Fibroblast of skin of left biceps (primary cell): ENCODE measurements at places on chromosomes 1 and 21.

DNA sequence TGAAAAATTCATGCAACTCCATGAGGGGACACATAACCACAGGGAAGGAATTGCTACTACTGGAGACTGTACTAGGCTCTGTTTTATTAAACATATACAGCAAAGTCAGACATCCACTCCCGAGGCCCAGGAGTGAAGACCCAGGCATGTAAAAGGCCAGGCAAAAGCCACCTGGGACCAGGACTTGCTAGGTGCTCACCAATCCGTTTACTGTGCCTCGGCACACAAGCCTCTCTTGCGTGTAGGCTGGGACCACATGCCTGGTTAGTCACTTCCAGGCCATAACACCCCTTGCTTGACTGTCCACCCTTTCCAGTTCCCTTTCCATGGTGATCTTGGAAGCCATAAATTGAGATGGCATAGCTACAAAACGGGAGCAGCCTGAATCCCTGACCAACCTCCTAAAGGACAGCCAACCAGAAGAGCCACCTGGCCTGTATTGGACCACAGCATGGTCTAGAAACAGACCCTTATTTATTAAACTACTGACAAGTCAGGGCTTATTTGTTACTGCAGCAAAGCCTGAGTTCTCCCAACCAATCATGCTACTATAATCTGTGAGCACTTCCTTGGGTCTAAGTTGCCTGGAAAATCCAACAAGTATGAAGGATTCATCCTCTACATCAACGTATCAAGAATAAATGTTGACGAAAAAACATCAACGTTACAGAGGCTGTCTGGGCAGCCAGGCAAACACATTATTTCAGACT, 39.7 kb downstream of the URB1 start:
- no peak for DNase-seq

GRCh38 chr1:152049291-152050083, 12.7 kb upstream of the S100A11 start:
- DNase-seq: no peak

GRCh38 chr1:205339717-205340116, 17.0 kb downstream of the KLHDC8A start:
- DNase-seq: no peak

DNA sequence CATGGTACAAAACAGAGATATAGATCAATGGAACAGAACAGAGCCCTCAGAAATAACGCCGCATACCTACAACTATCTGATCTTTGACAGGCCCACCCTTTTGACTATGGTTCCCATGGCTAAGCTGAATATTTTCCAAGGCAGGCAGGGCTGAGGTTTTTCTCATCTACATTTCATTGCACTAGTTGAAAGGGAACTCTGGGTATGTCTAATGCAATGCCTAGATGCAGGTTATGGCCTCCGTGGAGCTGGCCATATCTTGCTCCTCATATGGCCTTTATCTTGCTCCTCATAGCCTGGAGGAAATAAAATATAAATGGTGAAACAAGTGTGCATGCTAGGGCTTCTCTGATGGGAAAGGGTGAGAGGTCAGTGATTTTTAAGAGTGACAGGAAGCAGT, 10.6 kb downstream of the SPRR5 start:
- DNase-seq: no peak

GRCh38 chr1:113307771-113308445, 82.4 kb upstream of the MAGI3 start:
- no peak for DNase-seq

DNA sequence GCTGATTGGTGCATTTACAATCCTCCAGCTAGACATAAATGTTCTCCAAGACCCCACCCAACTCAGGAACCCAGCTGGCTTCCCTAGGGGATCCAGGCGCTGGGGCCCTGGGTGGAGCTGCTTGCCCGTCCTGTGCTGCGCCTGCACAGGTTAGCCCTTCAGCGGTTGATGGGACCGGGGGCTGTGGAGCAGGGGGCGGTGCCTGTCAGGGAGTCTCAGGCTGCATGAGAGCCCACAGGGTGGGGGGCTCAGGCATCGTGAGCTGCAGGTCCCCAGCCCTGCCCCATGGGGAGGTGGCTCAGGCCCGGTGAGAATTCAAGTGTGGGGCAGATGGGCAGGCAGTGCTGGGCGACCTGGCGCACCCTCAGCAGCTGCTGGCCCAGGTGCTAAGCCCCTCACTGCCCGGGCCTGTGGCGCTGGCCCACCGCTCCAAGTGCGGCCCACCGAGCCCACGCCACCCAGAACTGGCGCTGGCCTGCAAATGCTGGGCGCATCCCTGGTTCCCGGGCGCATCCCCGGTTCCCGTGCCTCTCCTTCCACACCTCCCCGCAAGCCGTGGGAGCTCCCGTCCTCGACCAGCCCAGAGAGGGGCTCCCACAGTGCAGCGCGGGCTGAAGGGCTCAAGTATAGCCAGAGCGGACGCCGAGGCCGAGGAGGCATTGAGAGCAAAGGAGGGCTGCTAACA, 23.1 kb upstream of the CLCA4 start:
- no peak for DNase-seq

- DNase-seq: no peak
These were observed 205.2 kb downstream of the GRIK3 start for GRCh38 chr1:36829066-36829465.

- peak; percentile 87 for DNase-seq
These were observed 7.2 kb downstream of the ATP1B1 start for GRCh38 chr1:169113613-169114119.

DNA sequence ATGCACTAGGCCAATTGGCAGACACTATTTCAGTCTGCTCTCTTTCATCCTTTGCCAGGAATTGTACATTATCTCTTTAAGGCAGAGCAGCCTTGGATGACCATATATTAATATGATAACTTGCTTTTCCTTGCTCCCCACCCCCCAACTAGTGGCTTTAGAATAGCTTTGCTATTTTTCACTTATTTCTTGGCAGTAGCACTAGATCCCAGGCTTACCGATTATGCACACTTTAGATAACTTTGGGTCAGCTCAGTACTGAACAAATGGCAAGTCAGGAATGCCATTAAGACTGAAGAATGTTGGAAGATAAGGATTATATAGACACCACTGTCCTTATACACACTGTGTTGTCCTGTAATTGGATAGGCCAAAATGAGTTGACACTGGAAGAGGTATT, 146.4 kb downstream of the FGGY start:
- DNase-seq: peak; percentile 45

GRCh38 chr1:189432753-189433152, 1044.9 kb downstream of the BRINP3 start:
- DNase-seq: no peak

DNA sequence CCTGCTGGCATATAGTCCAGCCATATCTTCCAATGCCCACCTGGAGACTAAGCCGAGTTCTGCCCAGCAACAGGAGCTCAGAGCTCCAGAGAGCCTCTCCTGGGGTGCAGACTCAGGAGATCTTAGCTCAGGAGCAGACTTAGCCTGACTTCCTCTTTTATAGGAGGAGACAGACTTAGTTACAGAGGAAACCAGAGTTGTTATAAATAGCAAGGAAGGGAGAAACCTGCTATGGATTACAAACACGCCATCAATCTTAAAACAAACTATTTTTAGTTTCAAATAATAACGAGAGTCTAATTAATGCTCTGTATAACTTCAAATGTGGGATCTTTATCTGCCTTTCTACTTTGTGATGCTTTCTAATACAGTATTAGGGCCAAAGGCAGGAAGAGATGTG, 3.3 kb upstream of the KIF21B start:
- DNase-seq: no peak

DNA sequence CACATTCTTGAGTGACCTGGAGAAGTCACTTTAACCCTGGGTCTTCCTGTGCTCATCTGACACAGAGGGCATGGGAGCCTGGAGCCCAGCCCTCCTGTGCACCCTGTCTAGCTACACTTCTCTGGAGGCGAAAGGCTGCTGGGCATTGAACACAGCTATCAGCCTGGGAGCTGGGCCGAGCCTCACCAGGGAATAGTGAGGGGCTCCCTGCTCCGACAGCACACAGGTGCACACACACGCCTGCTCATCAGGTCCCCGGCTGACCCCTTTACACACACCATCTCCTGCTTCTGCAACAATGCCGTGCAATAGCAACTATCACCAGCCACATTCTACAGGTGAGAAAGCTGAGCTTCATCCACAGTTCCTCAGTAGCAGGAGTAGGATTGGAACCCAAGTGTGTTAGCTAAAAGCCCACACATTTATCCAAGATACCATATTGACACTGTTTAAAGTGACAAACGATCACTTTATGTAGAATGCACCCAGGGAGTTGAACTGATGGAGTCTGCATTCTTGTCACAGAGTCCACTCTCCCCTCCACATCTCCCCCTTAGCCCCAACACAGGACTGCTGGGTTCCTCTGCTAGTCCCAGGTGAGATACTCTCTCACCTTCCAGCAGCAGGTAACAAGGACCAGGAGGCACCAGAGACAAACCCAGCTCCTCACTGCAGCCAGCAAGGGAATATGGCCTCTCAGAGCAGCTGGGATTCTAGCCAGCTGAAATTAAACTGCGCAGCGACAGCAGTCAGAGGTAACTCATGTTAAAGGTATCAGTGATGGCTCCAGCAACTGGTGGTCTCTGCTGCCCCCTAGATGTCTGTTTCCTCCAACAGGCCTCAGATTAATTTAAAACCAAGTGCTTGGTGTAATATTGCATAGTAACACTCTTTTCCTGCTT, 18.3 kb upstream of the CAPN8 start:
- no peak for DNase-seq

DNA sequence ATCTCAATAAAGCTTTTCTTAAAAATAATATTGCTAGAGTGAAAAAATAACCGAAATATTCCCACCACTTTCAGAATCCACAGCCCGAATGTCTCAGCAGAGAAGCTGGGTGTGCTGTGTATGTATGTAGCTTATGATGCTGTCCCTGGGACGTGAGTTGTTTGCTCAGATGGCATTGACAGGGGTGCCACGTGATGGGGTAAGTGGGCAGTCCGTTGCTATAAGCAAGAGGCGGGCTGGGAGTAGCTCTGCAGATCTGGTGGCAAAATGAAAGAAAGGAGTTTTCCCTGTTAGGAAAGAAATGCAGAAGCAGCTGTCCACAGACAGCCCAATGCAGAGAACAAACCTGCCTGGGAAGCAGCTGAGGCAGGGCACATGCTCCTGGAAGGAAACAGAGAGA, 3.8 kb upstream of the FAM20B start:
- DNase-seq: no peak

GRCh38 chr1:64546013-64546412, 76.1 kb downstream of the CACHD1 start:
- DNase-seq: no peak

DNA sequence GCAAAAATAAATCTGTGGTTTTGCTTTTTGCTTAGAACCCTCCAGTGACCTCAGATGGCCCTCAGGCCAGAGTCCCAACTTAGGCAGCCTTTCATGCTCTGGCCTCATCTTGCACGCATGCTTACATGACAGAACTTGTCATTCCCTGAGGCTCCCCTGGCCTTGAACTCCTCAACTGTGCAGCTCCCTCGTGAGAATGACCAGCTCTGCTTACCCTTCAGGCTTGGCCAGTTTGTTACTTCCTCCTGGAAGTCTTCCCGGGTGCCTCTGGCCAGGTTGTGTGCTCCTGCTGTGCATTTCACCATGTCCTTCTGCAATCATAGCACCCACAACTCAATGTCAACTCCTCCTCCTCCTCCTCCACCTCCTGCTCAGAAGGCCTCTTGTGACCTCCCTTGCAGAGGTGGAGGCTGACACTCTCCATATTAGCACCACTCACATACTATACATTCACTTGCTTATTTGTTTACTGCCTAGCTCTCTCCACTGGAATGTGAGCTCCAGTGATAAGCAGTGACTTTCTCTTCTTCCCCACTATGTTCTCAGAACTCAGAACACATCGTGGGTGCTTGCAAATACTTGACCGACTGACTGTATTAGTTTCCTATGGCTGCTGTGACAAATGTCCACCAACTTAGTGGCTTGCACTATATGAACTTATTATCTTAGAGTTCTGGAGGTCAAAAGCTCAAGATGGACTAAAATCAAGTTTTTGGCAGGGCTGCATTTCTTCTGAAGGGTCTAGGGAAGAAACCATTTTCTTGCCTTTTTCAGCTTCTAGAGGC, 41.9 kb downstream of the RCSD1 start:
- DNase-seq: no peak

DNA sequence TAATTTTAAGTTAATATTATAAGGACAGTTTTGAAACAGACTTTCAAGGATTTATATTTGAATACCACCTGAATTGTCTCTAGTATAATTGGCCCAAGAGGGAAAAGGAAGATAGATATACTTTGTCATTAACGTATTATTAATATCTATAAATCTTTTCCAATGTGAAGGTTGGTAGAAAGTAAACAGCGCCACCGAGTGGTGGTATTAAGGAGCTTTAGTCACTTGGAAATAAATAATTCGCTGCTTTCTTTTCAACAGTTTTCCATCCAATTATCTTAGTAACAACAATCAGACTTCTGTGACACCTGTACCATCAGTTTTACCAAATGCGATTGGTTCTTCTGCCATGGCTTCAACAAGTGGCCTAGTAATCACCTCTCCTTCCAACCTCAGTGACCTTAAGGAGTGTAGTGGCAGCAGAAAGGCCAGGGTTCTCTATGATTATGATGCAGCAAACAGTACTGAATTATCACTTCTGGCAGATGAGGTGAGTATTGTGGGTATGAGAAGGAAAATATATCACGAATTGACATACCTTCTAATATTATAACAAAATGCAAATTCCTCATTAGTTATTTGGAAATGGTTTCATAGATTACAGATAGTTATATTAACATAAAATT, 37.7 kb downstream of the SH3GLB1 start:
- DNase-seq: no peak

DNA sequence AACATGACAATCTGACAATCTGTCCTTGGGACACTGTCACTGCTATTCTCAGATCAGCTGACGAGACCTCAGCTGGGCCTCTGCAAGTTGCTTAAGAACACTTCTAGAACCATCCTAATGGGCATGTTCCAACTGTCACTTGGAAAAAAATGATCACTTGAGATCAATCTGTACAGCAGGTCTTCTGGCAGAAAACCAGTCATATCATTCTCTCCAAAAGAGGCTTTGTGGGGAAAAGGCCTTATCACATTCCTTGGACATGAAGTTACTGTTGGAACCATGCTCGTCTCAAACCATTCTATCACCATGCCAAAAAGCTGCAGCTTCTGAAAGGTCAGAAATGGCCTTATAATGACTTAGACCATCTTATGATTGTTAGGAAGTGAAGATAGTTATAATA, 744.2 kb downstream of the USP25 start:
- no peak for DNase-seq

GRCh38 chr1:215044151-215044550, 38.4 kb upstream of the KCNK2 start:
- DNase-seq: no peak

- no peak for DNase-seq
These were observed 997 bp downstream of the RSPH1 start for GRCh38 chr21:42495027-42495426.

DNA sequence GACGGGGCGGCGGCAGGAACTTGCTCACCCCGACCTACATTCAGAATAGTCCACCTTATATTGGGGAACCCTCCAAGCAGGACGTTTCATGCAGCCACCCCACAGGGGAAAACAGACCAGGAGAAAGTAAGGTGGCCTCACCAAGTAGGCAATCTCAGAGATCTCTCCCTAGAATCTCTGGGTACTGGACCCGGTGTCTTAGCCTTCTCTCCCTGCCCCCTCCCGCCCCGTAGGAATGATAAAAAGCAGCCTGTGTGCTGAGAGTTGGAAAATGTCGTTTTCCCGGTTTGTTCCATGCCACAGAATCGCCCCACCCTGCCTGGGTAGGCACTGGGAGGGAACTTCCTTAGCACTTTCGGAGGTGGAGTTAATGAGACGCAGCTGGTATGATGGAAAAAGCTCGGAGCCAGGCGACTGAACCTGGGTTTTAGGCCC, 789 bp upstream of the PTPN14 start:
- DNase-seq: no peak
